GDM1 (cell line): ENCODE measurements at places on chromosomes 6 and 20.

- no peak for DNase-seq
Observed at GRCh38 chr6:89942601-89943000, 48.3 kb downstream of the GJA10 start.

GRCh38 chr6:38302081-38302480 is 337.6 kb downstream of the BTBD9 start:
- no peak for DNase-seq

- no peak for DNase-seq
Observed at GRCh38 chr20:11207749-11208502, 534.1 kb upstream of the JAG1 start.

DNA sequence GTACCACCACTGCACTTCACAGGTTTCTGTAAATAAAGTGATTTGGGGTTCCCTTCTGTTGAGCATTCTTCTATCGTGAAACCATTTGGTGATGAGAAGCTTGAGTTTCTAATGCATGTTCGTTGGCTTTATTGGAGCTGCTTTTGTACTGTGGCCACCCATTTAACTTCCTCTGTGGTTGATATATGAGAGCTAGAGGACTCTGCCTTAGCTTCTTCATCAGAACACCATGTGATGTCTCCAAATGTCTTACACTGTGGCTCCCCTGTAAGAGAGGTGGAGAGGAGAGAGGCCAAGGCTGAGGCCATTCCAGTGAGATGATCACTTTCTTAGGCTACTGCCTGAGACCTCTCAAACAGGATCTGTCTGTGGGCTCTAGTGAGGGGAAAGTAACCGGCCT is 114.5 kb downstream of the SLC16A10 start:
- DNase-seq: peak; percentile 6

DNA sequence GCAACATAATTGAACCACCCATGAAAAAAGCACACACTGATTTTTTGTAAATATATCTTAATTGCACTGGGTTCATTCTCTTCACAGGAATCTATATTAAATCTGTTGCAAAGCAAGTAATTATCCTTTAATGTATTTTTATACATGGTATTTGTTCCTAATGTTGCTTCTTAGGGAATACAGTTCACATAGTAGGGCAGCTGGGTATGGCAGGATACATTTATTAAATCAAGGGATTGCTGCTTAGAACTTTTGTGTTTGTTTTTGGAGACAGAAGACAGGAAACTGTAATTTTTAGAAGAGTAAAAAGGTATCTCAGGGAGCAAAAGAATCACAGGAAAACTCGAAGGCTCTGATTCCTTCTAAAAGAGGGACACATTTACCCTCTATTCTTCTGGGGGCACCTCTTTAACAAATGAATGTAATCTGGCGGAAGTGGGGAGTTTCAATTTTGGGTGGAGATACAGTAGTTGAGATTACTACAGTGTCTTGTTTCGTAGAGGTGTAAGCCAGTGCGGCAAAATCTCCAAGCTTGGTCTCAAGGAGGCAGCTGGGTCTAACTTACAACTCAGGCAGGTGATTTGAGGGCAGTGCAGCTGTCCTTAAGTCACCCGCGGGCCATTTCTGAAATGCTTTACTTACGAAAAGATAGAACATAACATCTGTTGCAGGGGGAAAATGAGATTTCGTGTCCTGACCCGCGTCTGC is 812 bp upstream of the SMIM13 start:
- DNase-seq: no peak

- DNase-seq: no peak
Observed at GRCh38 chr6:159831373-159831679, 31.2 kb downstream of the PNLDC1 start.
